ENCODE measurements at places on chromosomes 5 and 9.

- DNase-seq = no peak
Observed at GRCh38 chr5:122967625-122968024, 68.9 kb downstream of the PPIC start.

DNA sequence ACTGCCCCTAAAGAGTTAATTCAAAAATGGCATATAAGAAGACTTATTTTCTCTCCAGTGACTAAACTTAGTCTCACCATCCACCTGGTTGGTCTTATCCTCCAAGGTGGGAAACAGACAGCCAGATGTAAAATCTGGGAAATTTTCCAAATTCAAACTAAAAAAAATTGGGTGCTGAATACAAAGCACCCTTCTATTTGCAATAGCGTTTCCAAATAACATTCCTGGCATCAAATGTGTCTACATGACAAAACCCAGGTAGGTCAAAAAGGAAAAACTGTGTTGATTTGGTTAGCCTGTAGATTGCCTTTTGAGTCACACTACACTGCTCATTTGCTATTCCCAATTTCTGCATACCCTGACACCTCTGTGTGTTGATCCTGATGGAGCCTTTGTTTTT, 252.2 kb downstream of the NR2F1-AS1 start:
- DNase-seq = no peak

DNA sequence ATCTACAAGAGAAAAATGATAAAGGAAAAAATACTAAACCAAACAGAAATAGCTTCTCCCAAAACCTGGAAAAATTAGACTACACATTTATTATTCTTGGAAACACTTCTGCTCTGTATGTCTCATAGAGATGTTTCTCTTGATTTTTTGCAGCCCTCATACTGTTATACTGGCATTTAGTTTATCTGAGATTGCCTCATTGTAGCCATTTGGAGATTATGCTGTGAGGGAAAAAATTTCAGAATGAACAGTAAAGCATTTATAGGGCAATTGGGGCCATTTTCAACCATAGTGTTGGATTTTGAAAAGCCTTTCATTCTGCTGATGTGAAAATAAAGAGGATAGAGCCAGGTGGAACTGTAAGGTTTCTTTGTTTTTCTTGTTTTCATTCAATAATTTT, 441.8 kb upstream of the RIOK2 start:
- no peak for DNase-seq

DNA sequence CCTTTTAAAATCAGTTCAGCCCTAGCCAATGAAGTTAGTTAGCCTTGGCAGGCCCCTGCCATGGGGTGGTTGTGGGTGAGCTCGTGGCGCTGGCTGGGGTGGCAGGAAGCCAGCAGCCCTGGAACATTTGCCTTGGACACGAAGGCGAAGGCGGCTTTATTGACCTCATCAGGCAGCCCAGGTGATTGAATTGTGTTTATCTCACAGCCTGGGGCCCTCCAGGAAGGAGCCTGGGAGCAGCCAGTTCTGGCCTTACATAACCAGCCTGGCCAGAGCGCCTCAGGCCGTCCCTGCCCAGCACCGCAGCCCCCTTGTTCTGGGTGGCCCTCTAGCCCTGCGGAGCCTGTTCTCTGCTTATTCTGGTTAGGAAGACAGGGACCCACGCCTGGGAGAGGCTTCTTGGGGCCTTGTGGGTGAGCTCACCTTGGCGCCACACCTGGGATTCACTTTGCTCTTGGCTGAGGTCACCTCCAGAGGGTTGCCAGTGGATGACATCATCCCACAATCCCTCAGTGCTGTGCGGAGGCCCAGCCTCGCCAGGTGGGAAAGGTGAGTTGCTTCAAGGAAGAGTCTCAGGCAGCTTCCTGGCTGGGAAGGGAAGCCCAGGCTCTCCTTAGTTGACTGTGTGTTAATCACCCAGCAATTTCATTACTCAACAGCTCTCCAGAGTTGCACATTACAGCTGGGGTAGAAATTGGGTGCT, 54.4 kb upstream of the RPL26L1 start:
- peak; percentile 45 for DNase-seq

DNA sequence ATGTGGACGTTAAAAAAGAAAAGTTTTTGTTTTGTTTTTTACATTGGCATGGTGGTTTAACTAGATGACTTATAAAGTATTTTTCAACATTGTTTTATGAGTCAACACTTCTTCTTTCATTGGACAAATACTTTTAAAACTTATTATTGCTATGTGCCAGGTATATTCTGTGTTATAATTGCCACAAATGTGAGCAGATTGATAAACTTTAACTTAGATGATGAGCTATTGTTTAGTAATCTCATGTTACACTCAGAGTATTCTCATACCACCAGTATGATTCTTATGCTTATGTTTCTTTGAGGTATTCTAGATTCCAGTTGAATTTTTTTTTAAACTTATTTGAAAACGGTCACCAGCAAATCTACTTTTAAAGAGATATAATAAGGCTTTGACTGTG, 60.3 kb downstream of the RASA1 start:
- DNase-seq = no peak

- no peak for DNase-seq
Observed at GRCh38 chr9:71966601-71967000, 55.2 kb downstream of the C9orf85 start.

DNA sequence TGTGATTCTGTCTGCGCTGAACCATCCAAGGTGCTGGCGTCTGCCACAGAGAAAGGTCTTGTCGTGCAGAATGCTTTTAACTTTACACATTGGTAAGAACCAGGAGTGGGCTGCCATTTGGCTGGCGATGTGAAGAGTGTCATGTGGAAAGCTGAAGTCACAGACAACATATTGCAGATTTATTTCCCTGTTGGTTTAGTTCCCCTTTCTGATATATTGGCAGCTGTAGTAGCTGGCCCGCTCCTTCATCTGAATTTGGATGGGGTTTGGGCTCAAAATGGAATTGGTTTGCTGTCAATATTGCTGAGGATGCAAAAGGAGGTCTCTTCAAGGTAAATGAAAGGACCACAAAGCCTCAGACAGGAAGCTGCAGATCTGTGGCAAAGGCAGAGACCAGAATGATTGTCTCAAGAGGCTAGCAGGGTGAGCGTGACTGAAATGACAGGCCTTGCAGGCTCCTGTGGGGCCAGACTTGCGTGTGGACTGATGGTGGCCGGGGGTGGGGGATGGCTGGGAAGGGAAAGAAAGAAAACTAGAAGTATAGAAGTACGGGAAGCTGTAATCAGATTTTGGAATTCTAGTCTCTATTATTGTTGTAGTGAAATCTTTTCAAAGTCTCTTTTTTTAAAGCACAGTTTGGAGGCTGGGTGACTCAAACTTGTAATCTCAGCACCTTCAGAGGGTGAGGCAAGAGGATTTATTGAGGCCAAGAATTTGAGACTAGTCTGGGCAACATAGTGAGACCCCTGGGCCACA, 25.1 kb upstream of the CD180 start:
- no peak for DNase-seq

GRCh38 chr9:10700915-10701314, 88.1 kb upstream of the PTPRD start:
- no peak for DNase-seq

DNA sequence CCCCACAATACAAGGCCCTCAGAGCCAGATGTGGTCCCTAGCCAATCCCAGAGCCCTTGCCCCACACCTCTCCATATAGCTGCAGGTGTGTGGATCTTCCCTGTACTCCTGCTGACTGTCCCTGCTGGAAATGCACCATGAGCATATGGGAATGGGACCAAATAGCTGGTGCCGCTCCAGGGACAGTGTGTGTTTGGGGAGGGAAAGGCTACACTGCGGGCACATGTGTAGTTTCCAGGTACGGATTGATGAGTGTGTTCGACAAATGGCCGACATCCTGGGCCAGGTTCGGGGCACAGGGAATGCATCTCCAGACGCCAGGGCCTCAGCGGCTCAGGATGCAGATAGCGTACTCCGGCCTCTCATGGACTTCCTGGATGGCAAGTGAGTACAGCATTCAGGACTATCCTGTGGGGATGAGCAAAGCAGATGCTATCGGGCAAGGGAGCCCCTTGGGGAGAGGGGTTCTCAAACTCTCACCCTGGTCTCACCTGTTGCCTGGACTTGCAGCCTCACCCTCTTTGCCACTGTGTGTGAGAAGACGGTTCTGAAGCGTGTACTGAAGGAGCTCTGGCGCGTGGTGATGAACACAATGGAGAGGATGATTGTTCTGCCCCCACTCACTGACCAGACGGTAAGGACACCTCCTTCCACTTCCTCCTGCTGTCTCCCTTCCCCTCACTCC, 91.1 kb upstream of the RUSC2 start:
- no peak for DNase-seq

- DNase-seq = no peak
Observed at GRCh38 chr9:108953983-108954574, 19.9 kb downstream of the ABITRAM start.

DNA sequence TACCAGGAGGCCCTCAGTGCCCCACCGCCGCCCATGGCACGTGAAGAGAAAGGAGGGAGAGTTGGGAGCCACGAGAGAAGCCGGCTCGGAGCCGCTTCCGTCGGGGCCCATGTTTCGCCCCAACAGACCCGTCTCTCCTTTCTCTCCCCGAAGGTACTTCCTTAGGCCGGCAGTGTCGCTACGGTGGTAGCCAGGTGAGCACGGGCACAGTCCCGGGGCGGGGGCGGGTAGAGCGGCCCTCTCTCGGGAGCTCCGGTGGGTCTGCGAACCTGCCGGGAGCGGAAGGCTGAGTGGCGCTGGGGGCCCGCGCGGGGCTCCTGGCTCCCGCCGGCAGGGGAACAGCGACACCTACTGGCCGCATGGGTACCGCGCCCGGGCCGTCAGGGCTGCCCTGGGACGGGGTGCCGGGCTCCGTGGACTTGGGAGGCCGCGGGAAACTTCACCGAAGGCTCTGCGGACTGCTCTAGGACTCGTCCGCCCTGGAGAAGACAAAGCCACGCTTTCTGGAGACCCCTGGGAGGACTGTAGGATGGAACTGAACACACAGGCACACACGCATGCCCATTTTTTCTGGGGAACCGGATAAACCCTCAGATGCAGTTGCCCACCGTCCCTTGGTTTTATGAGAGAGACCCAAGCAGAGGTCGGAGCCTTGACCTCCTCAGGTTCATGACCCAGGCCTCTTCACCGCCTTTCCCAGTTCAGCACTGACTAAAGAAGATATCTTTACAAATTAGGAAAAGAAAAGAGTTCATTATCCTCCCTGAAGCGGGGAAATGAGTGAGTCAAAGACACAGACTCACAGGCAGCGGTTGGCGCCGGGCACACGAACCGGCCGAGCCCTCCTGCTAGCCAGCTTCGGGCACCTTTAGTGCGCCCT, 202.5 kb downstream of the MEF2C start:
- no peak for DNase-seq

- DNase-seq = no peak
Observed at GRCh38 chr5:34042321-34042720, 692 bp downstream of the C1QTNF3 start.

GRCh38 chr9:128685636-128686489, 3.2 kb upstream of the SET start:
- DNase-seq = no peak

DNA sequence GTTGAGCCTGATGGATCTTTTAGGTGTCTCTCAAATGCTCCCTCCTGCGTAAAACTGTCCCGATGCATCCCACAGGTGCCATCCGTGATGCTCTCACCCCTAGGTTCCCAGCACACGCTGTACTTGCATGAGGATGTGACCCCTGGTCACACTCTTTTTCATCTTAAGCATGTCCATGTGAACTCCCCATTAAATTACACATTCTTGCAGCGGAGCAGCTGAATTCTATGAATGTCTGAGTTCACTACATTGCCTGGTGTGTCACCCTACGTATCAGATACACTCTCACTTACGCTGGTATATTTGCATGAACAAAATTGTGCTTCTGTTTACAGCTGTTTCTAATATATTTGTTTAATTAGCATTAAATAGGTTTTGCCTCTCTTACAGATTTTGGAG, 105.3 kb upstream of the RETREG1 start:
- DNase-seq = no peak
